ENCODE measurements at places on chromosomes 5 and 9.

- no peak for DNase-seq
These were observed 198.7 kb upstream of the KLF9 start for GRCh38 chr9:70613024-70613768.

DNA sequence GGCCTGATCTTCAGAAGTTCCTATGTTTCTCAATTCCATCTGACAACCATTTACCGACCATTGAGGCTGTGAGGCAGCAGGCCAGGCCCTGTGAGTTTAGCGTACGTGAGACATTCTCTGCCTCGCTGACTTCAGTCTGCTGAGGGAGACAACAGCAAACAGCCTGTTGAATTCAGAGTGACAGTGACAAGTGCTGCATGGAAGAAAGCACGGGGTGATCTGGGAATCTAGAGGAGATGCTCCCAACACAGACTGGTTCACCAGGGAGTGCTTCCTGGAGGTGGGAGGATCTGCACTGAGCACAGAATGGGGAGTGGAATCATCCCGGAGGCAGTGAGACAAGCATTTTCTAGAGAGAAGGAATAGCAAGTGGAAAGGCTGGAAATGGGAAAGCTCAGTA, 10.0 kb upstream of the DDX41 start:
- no peak for DNase-seq

DNA sequence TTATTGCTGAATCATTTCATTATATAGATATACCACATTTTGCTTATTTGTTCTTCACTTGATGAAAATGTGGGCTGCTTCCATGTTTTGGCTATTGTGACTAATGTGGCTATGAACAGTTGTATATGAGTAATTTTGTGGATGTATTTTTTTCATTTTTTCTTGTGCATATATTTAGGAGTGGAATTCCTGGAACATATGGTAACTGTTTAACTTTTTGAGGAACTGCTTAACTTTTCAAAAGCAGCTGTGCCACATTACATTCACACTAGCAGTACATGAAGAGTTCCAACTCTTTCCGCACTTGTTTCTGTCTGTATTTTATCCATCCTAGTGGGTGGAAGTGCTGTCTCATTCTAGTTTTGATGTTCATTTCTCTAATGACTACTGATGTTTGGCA, 67.8 kb downstream of the JAK2 start:
- no peak for DNase-seq

- no peak for DNase-seq
These were observed 15.2 kb downstream of the FBXL7 start for GRCh38 chr5:15515229-15515628.

Measured in stimulated activated CD4-positive, alpha-beta T cell treated with anti-CD3 and anti-CD28 coated beads, Interleukin-1b, Interleukin-23, amount 100 ng/mL, for 1 hour (primary cell).